ENCODE measurements at places on chromosomes 5 and 9. TPM values are rescaled to one million over a fixed set of nuclear protein-coding genes. Genes with fewer than 3 reads are reported as not detected.

Gene TERT
- 1.8 TPM for total RNA-seq

Gene FBP2
- total RNA-seq: not detected

Gene IL3
- not detected for total RNA-seq

Gene SYNPO
- total RNA-seq: 30.7 TPM

Gene C5orf34
- 4.7 TPM for total RNA-seq

Gene FBXW11
- total RNA-seq: 35.7 TPM

Gene CRB2
- total RNA-seq: 0.06 TPM

Gene ENC1
- total RNA-seq: 13.8 TPM

Gene REEP2
- total RNA-seq: 7.5 TPM

Measured in A549 treated with DMSO at 1 μM for 4 hours (cell line).